DMS79 (cell line): ENCODE measurements at places on chromosomes 4 and X.

DNA sequence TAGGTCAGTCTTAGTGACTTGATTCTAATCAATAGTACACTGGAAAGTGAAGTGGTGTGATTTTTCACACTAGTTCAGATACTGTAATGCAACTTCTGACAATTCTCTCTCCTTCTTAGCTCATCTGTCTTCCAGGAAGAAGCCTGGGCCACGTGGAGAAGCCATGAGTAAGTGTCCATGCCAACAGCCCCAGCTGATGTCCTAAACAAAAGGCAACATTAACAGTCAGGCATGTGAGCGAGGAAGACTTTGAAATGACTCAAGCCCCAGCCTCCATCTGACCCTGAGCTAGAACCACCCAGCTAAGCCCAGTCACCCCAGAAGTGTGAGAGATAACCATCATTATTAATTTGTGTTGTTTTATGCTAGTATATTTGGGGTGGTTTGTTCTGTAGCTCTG, 115.7 kb upstream of the MAGEB16 start:
- no peak for DNase-seq

DNA sequence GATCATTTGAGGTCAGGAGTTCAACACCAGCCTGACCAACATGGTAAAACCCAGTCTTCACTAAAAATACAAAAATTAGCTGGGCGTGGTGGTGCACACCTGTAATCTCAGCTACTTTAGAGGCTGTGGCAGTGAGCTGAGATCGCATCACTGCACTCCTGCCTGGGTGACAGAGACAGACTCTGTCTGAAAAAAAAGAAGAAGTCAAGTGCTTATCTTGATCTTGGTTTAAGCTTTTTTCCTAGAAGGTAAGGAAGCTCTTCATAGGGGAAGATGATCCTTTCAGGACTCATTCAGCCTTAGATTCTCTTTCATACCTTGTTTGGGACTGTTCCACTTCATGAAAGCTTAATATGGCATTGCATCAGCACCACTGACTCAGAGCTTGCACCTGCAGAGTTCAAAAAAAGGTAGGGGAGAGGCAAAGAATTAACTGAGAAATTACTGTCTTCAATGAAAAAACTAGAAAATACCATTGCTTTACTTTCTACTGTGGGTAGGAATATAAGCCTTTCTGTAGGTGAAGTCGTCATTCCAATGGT, 70.8 kb upstream of the EPGN start:
- no peak for DNase-seq

GRCh38 chrX:78619834-78620233, 39.3 kb downstream of the RTL3 start:
- DNase-seq: no peak

DNA sequence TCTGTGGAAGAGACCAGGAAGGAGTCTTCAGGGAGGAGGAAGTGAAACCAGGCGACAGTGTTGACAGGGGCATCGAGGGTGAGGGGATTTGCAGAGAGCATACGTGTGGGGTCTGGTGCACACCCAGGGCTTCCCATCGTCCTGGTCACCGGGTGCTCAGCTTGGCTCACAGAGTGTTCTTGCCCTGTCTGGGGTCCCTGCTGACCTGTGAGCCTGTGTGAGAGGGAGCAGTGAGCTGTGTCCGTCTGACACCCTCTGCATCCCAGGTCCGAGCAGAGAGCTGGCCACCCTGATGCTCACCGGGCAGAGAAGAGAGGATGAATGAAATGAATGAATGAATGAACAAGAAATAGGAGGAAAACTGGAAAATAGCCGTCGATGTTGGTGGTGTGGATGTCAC, 46.5 kb downstream of the CPZ start:
- DNase-seq: no peak

DNA sequence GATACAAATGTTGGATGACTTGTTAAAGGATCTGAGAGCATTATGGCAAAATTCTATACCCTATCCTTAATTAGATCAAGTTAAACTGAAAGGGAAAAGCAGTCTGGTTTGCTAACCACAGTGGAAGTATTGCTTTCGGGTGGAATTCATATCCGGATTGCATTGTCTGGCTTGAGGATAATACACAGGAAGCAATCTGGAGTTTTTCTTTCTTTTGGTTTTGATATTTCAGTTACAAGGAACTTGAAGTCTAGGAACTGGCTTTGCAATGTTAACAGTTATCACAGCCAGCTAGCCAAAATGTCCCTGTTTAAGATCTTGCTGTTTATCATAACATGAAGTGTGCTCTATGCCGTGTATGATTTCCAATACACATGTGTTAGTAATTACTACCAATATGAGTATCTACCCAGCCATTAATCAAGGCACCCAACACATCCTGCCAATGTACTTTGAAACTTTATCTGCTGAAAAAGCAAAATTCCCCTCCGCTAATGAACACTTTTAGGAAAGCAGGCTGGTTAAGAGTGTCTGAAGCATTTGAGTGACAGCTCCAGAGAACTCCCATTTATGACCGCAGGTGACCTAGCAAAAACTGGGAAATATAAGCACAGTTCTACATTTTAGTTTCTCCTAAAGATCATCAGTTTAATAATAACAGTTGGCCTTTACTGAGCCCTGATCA, 146.4 kb downstream of the PALLD start:
- no peak for DNase-seq

GRCh38 chr4:39542611-39543012, 15.4 kb upstream of the UGDH start:
- DNase-seq: no peak

GRCh38 chrX:155094468-155095061, 23.3 kb downstream of the BRCC3 start:
- DNase-seq: no peak

GRCh38 chrX:11100281-11101035, 10.7 kb upstream of the HCCS start:
- no peak for DNase-seq
